ENCODE measurements at places on chromosomes 1 and 21.

DNA sequence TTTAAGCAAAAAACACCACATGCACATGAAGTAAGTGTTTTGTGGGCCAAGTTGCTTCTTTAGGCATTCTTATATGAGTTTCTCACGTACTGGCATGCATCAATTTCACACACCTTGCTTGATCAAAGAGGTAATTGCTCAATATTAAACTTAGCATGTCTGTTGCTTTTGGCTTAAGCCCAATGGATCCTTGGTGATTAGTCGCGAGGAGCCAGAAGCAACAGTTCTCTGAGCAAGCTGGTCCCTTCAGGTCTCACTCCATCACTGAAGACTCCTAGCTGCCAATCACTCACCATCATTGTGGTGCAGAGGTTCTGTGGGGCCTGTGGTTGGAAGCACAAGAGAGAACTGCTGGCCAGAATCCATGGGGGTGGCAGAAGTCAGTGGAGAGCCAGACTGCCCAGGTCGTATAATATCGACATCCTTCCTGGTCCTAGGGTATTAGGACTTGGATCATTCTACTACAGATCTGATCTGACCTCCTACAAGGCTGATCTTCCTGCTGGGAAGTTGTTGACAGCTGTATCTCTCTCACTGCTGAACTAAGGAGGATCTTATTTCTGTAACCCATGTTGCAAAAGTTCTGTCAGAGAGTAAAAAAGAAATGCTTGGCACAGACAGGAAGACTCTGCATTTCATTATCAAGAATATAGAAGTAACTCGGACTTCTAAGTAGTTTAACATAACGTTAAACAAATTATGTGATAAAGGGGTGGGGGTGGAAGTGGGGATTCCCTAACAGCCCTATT, 140.5 kb downstream of the NTPCR start:
- no peak for DNase-seq

DNA sequence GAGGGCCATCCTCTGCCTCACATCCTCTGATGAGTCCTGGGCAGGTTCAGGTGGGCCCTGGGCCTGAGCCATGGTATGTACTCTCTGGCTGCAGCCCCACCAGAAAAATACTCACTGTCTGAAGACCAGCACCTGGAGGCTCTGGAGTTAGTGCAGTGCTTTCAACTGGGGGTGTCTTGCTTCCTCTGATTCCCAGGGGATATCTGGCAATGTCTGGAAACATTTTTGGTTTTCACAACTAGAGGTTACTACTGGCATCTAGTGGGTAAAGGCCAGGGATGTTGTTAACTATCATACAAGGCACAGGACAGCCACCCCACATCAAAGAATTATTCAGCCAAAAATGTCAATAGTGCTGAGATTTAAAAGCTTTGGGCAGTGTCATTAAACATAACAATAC, 152.7 kb downstream of the HIVEP3 start:
- no peak for DNase-seq

- DNase-seq = peak; percentile 55
Measured at GRCh38 chr1:234206651-234207284, 166.5 kb upstream of the COA6 start.

GRCh38 chr1:39529901-39530535, 38.6 kb downstream of the BMP8A start:
- DNase-seq = no peak

DNA sequence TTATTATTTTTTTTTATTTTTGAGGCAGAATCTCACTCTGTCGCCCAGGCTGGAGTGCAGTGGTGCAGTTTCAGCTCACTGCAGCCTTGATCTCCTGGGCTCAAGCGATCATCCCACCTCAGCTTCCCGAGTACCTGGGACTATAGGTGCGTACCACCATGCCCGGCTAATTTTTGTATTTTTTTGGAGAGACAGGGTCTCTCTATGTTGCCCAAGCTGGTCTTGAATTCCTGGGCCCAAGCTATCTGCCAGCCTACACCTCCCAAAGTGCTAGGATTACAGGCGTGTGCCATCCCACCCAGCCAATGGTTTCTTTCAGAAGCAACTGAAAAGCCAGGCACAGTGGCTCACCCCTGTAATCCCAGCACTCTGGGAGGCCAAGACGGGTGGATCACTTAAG, 2.3 kb downstream of the KRTCAP2 start:
- peak; percentile 40 for DNase-seq

GRCh38 chr1:227654431-227654830, 80.7 kb downstream of the JMJD4 start:
- DNase-seq = no peak

DNA sequence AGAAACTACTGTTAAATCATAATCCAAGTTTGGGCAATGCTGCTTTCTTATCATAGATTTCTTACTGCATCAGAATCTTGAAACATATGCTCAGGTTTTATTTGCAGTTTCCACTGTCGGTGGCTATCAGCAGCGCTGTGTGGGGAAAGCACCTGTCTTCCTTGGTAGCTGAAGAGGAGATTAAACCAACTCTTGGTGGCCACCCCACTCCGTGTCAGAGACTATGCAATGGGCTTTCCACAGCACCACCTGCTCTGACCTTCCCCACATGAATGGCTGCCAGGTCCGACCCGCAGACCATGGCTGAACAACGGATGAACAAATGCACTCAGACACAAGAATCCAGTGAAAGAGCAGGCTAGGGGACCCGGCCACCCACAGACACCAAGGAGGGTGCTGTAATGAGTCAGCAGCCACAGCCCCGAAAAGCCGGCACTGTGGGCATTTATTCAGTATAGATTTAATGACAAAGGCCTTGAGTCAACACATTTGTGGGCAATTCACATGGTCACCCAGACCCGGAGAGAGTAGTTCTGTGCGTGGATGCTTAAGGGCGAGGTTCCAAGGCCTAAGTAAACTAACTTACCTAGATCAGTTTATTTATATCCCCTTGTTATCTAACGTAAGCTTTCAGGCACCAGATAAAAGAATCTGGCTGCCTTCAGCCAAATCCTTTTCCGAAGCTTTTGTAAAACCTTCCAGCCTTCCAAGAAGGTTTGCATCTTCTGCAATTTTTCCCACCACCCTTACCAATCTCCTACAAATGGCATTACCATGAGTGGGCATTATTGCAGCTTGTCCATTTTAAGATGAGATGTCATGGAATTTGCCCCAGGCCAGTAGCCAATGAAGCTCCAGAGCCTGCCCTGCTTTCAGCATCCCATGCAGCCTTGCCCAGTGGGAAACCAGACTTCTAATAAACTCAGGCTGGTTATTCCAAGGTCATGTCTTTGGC, 82.7 kb downstream of the HLCS start:
- peak; percentile 28 for DNase-seq

DNA sequence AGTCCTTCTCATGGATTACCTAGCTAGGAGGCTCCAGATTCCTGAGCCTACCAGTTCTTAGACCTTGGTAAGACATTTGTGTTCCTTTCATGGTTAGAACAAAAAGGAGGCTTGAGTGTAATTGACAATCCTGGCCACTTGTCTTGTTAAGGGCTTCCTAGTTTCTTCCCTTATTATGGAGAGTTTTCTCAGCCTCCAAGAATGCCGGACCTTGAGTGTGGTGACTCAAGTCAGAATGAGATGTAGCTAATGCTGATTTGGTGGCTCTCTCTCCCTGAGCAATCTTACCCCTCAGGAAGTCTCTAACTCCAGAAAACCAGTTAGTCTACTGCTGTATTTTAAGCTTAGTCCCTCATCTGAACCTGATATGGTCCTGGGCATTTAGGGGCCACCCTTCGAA, 14.3 kb downstream of the CHI3L2 start:
- DNase-seq = no peak

Data from right atrium auricular region (tissue), 2 donors.